ENCODE measurements at places on chromosomes 2 and 18.

DNA sequence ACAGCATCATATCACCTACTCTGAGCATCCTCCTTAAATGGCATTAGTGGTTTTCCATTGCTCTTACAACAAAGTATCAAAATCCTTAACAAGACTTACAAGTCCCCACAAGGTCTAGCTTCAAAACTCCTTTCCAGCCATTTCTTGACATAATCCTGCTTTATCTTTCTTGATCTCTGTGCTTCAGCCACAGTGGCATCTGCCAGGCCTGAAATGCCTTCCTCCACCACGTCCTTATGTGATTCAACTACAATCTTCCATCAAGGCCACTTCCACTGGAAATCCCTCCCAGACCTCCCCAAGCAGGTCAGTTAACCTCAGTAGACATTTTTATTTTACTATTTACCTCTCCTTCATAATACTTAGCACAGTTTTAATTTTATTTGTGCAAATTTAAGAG lies 83.8 kb upstream of the CCDC150 start:
- no peak for DNase-seq

DNA sequence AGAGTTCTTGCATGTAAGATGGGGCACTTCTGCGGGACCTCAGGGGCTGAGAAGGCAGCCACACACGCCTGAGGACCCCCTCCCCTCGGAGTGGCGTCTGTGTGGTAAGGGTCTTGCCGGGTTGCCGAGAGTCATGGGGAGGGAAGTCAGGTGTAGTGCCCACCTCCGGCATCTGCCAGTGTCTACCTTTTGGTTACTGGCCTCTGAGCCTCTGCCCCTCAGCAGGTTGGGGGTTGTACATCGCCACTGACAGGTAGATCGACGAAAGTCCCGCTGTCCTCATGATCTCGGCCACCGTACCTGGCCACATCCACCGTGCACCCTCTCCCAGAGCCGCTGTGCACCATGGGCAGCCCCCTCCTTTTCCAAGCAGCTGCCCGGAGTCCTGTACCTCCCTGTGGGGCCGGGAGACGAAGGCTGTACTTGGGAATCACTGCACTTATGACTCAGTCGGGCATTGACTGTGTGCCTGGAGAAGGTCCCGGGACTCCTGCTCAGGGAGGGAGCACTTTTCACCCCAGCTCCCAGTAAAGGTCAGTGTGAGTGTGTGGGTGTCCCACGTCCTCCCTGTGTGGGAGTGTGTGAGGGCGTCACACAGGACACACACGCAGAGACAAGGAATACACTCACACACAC lies 332.4 kb upstream of the MYT1L start:
- DNase-seq, result no peak

DNA sequence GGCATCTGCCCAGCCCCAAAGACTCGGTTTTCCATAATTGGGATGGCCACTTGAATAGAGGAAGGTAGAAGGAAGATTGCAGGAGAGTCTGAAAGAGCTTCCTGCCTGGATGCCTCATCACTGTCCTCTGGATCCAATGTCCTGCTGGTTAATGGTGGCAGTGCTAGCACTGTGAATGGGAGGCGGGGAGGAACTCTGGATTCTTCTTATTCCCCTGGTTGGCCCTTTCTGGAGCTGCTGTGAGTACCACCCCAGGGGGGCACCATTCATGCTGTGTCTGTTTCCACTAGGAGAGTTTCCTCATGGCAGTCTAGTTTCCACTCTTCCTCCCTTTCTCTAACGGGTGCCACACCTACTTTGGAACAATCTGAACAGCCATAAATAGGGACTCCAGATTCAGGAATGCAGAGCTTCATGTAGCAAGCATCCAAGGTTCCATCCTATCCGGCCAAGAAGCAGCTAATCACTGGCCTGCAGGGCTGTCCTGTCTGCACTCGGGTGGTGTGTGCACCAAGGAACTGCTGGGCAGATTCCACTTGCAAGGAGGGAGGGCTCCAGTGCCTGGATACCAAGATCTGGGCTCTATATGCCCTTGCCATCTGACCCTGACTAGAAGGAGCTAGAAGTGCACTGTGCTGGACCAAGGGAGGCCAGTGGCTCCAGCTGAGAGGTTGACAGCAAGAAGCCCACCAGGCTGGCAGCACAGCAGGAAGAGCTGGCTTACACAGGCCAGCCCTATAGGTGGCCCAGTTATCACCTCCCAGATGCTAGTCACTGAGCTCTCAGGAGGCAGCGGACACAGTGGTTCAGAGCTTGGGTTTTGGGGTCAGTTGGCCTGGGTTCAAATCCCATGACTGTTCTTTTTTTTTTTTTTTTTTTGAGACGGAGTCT lies 4.6 kb upstream of the ATOH8 start:
- no peak for DNase-seq

- DNase-seq, result peak; percentile 68
Measured at GRCh38 chr2:147945660-147946059, 74.9 kb downstream of the ORC4 start.

GRCh38 chr2:190763901-190764514 lies 115.1 kb downstream of the NAB1 start:
- no peak for DNase-seq

DNA sequence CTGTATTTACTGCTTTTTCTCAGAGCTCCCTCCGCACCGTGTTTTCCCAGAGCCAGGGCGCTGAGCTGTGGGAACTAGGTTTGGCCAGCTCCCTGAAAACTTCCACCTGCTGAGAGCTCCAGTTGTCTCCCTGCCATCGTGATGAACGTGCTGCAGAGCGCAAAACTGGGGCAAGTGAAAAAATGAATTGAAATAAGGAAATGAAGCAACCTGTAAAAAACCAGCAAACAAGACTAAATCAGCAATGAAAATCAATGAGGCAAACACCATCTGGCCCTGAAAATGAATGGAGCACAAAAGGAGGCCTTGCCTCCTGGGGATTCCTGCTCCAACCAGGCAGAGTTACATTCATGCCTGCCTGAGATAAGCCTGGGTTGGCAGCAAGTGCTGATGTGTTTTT lies 129.9 kb downstream of the MARCHF4 start:
- DNase-seq, result no peak

DNA sequence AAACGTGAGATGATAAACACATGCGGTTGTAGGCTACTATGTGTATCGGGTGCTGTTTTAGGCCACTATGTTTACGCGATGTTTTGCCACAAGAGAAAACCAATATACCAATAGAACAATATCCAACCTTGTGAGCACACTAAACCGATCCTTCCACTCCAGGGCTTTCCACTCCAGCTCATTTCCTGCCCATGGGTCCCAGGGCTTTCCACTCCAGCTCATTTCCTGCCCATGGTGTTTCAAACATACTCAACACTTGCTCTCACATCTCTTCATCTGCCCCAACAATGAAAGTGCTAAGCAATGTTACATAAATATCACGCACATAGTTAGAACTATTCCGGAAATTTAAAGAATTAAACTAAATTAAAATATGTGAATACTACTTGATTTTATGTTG lies 80.0 kb downstream of the EPB41L3 start:
- DNase-seq, result no peak

- DNase-seq, result no peak
Measured at GRCh38 chr2:109382226-109382895, 231.4 kb downstream of the SEPTIN10 start.

- DNase-seq, result no peak
Measured at GRCh38 chr2:25044990-25045389, 3.1 kb downstream of the EFR3B start.

DNA sequence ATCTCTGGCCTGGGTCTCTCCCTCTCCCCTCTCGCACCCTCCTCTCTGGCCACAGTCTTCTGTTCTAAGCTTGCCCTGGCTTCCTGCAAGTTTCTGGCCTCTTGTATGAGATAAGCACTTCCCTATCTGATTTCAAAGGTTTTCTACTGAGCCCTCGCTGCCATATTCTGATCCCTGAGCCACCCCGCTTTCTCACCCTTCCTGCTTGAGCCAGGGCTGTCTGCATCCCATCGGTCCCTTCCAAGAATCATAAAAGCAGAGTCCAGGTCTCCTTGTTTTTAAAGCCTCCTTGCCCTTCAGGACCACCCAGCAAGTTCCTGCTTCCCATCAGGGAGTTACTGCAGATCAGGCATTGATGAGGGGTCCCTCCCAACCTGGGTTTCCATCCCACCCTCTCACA lies 110.2 kb downstream of the PRKCE start:
- no peak for DNase-seq

DNA sequence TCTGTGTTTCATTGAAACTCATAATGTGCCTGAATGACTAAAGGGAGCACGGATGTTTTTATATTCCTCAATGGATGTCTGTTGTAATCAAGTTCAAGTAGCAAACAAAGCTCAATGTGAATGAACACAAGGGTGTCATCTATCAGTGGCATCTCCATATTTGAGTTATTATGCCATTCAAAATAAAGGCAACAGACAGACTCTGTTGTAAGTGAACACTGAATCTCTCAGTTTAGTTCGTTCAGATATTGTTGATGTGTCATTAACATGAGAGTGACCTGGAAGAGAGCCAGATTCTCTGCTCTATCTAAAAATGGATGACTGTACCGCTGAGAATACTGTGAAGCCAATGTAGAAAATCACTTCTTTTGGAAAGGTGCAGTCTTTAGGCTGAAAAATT lies 118.7 kb downstream of the NUP35 start:
- DNase-seq, result no peak

- DNase-seq, result no peak
Measured at GRCh38 chr2:138202762-138203161, 238.5 kb downstream of the HNMT start.

DNA sequence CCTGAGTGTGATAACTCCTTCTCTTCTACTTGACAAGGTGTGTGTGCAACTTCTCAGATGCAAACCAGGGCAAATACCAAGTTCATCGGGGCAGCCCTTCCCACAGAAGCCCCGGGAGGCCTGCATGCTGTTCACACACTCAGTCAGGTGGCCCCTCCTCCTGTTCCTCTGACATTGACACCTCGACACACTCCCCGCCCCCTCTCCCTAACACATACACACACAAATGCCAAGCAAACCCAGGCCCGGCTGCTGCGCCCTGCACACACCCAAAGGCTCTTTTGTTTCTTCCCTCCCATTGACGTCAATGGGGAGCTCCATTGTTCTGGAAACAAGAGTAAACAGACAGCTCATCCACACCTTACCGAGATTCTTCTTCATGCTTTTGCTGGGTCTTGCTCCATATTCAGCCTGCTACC lies 1.7 kb upstream of the PER2 start:
- DNase-seq, result no peak

DNA sequence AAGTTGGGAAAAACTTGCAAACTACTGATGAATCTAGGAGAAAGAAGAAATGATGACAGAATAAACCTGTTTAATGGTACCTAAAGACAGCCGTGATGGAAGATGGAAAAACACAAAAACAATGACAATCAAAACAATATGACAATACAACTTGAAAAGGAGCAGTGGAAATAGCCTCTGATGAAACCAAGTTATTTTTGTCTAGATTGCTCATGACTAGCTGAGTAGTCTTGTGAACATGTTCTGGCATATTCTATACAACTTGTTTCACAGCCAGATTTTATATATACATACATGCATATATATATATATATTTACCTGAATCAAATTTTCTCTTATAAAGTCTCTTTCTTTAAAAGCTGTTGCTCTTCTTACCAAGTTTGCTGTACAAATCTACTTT lies 439.1 kb downstream of the TGIF1 start:
- DNase-seq, result no peak

GRCh38 chr2:127580167-127581049 lies 44.9 kb downstream of the MYO7B start:
- DNase-seq, result no peak

GRCh38 chr2:85902496-85902895 lies 13.7 kb upstream of the ST3GAL5 start:
- no peak for DNase-seq

DNA sequence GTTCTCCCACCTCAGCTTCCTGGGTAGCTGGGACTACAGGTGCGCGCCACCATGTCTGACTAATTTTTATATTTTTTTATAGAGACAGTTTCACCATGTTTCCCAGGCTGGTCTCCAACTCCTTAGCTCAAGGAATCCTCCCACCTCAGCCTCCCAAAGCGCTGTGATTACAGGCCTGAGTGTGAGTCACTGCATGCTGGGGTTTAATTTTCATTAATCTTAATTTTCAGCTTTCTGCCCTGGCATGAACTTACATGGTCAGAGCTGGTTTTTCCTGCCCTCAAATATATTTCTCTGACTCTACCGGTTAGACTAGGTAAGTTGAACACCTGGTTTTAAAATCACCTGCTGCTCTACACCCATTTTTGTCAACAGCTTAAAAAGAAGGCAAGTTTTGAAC lies 3.1 kb downstream of the MARCHF7 start:
- DNase-seq, result no peak

DNA sequence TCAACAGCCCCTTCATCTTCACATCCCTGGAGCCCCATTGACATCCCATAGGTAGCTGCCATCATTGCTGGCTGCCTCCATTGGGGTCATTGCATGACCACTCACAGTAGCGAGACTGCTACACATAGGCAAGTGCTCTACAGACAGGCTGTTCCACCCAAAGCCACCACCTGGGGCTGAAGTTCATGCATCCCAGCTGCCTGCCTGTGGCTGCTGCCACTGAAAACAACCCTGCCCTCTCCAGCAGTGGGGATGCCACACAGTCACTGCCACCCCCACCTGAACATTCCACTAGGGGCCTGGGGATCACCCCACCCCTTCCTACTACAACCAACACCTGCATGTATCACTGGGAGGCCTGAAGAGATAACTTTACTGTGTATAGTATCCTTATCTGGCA lies 59.5 kb upstream of the CTAGE1 start:
- DNase-seq, result no peak

- DNase-seq, result no peak
Measured at GRCh38 chr2:62032096-62032495, 126.6 kb downstream of the COMMD1 start.

GRCh38 chr18:50469380-50469781 lies 90.5 kb upstream of the MAPK4 start:
- DNase-seq, result no peak

GRCh38 chr2:58540681-58541080 lies 299.6 kb upstream of the FANCL start:
- DNase-seq, result no peak

- DNase-seq, result no peak
Measured at GRCh38 chr18:41266616-41267015, 688.4 kb upstream of the PIK3C3 start.

DNA sequence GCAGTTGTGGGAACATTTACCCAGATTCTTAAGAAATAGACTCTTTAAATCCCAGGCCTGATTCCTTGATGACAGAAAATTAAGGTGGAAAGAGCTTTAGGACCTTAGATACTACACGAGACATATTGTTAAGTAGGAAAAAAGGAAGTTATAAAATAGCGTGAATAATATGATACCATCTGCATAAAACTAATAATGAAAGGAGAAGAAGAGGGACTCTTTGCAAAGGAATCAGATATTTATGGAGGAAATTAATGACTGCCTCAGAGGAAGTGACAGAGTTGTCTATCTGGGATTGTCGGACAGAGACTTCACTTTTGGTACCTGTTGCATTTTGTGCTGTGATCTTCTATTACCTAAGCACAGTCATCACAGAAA lies 20.8 kb downstream of the APCDD1 start:
- no peak for DNase-seq

DNA sequence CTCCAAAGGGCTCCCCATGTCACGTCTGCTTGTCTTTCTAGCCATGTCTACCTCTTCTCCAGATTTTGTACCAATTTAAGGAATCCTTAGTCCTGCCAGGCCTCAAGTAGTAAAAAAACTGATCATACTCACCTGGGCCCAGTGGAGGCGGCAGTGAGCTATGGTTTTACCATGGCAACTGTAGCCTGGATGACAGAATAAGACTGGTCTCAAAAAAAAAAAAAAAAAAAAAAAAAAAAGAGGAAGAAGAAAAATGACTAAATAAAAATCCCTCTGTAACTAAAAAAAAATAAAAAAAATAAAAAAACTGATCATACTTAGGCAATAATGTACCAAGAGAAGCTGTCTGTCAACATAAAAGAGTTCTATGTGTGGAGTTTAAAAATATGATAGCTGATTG lies 221.6 kb downstream of the NR4A2 start:
- DNase-seq, result peak; percentile 26

All from Kasumi-1 (cell line).